ENCODE measurements at places on chromosomes 1 and 21. TPM values are rescaled to one million over a fixed set of nuclear protein-coding genes. Genes with fewer than 3 reads are reported as not detected.

The BGLAP gene
- 1.4 TPM for total RNA-seq

The ERG gene
- 0.17 TPM for total RNA-seq

The PLA2G2F gene
- 0.12 TPM for total RNA-seq

The CR1L gene
- total RNA-seq, result 0.15 TPM

The LRRC8C gene
- 8.4 TPM for total RNA-seq

The RHEX gene
- not detected for total RNA-seq

Measured in HCT116 (cell line).